ENCODE measurements at places on chromosomes 2 and 18.

GRCh38 chr2:158381978-158382377 is 74.6 kb downstream of the CCDC148 start:
- no peak for DNase-seq

DNA sequence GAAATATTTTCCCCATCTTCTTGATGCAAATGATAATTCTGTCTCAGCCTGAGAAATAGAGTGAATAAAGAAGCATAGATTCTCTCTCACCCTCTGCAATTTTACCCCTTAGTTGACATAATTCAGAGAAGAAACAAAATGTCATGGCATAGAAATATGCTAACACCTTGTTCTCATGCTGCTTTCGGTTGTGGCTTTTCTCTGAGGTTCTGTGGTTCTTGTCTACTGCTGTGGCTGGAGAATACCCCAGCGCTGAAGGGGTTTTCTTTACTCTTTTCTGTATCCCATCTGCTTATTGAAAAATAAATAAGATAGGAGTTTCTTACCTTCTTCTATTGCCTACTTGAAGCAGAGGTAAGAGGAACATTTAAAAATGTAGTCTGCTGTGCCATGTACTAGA is 15.4 kb upstream of the RAB27B start:
- DNase-seq = no peak

DNA sequence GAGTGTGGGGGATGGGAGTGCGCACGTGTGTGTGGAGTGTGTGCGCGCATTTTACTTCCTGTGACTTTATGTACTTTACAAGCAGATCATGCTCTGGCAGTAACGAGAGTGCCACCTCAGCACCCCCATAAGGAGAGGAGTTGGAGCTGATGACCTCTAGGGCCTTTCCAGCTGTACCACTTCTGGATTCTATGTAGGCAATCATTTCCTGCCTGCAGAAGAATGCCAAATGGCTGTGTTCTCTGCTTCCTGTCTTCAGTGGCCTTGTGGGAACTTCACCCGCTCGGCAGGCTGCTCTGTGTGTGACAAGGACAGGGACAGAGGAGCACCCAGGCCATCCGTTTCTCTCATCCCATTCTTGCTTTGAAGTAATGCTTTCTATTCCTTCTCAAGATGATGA is 22.8 kb upstream of the ZNF385B start:
- no peak for DNase-seq

DNA sequence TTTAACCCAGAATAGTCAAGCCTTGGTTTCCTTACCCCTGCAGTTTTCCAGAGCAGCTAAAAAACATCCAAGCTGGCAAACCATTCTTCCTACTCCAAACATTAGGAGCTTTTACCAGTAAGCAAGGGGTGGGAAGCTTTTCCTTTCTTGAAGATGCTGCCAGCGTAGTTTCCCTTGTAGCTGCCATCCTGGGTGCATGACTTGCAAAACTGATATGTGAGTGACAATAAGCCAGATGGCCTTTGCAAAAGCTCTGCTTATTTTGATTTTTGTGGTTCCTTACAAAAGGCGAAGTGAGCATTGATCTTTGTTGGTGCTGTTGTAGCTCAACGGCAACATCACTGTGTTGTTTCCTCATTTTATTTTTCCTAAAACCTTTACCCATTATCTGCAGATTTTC is 138.8 kb downstream of the WDSUB1 start:
- DNase-seq = no peak

DNA sequence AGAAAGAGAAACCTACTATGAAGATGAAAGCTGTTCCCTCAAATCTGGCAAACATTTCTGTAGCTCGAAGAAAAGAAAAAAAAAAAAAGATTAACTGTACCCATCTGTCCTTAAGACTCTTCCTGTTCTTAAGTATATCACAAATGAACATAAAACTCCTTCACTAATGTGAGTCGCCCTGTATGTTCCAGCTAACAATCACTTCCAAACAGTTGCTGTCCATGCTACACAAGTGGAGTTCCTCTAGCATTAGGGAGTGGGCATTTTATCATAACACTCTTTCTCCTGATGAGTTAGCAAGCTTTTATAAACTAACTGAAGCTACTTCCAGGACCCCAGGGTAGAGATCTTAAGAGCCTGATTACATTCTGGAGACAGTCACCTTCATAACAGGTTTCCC is 5.8 kb downstream of the CUL3 start:
- no peak for DNase-seq

DNA sequence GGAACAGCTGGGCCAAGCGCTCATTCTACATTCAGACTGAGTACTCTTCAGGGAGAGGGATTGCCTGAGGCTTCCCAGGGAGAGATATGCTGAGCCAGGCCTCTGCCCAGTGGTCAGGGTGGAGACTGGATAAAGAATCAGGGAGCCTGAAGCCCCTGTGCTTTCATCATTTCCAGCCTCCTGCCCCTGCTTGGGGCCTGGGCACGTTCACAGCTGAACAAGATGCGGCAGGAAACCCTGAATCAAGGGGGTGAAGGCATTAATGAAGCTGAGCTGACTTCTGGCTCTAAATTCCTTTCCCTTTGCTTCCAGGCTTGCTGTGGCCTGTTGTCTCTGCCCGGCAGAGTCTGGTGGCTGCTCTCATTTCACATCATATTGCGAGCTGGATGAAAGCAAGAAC is 35.0 kb downstream of the RPL37A start:
- DNase-seq = no peak

Data from pancreas (tissue), 10 donors.